ENCODE measurements at places on chromosomes 7 and 10.

- peak; percentile 55 for DNase-seq
These were observed 809 bp downstream of the C10orf143 start for GRCh38 chr10:130109796-130110245.

DNA sequence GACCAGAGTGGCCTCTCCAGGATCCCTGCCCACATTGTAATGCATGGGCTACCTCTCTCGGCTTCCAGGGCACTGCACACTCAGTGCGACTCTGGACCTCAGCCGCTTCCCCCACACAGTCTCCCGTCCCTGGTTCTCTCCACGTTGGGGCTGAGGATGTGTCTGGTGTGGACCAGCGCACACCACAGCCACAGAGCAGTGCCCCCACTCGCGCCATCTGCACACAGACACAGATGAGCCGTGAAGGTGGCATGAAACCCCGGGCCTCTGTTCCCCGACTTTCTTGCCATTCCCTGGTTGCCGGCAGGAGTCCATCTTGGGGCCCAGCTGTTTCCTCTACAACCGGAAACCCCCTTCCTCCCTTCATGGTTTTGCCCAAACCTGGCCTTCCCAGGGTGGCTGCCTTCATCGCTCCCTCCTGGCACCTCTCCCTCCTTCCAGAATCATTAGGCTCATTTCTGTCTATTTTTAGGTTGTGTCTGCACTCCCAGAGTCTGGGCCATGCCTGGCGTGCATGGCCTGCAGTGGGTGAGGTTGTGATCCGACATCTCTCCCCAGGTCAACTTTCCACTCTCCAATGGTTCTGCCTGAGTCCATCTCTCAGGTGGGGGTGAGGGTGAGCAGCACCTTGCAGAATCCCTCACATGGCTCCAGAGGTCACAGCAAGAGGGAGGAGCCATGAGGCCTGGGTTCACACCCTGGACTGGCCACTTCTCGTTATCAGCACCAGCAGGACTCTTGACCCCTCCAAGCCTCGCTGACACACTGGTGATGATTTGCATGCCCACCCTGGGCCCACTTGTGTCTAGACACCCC lies 10.1 kb downstream of the RASGEF1A start:
- DNase-seq, result no peak

GRCh38 chr10:42933448-42934340 lies 143.2 kb upstream of the RET start:
- no peak for DNase-seq

- no peak for DNase-seq
These were observed 19.0 kb upstream of the DGKI start for GRCh38 chr7:137865764-137866163.

DNA sequence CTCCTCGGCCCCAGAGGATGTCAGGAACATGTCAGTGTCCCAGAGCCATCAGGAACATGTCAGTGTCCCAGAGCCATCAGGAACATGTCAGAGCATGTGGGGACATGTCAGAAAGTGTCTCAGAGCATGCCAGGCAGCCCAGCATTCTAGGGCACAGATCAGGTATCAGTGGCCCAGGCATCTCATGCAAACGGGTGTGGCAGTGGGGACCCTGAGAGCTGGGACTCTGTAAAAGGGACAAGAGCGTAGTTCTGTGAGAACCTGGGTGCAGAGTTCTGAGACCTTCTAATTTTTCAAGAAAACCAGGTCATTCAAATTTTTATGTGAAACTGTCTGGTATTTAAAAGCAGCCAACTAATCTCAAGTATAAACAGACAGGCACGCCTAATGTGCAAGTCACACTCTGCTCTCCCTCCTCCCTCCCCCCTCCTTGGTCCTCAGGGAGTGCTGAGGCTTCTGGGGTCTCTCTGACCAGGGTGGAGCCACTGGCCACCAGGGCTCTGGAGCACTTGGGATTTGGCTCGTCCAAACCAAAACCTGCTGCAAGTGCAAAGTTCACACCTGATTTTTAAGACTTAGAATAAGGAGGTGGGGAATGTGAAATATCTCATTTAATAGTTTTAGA lies 64.6 kb downstream of the ALOX5 start:
- no peak for DNase-seq

DNA sequence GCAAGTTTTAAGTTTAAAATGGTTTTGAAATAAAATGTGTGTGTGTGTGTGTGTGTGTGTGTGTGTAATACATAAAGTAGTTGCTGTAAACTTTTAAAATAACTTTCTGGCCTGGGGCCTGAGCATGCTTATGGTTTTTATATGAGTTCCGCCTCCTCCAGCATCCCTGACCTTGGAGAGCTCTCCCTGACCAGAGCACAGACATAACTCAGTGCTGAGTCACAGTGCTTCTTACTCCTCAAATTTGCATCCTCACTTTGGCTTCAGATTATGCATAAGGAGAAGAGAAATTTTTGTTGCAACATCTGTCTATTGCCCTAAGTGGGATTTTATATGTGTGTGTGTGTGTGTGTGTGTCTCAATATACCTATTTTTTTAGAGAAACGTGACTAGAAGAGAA lies 200.8 kb downstream of the ELMO1 start:
- DNase-seq, result no peak

DNA sequence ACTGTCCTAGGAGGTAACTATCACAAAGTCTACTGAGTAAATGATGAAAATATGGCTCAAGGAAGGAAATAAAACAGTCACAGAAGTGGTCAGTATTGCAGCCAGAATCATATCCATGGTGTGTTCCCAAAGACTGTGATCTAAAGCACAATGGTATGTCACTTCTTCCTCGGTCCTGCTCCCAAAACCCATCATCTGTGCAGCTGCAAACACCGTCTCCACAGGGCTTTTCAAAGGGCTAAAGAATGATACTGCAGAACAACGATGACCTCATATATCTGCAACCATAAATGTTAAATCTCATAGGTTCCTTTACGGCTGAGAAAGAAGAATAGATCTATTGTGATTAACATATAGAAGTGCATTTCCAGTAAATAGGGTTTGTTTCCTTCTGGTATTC lies 465.0 kb downstream of the GRID1 start:
- DNase-seq, result no peak

DNA sequence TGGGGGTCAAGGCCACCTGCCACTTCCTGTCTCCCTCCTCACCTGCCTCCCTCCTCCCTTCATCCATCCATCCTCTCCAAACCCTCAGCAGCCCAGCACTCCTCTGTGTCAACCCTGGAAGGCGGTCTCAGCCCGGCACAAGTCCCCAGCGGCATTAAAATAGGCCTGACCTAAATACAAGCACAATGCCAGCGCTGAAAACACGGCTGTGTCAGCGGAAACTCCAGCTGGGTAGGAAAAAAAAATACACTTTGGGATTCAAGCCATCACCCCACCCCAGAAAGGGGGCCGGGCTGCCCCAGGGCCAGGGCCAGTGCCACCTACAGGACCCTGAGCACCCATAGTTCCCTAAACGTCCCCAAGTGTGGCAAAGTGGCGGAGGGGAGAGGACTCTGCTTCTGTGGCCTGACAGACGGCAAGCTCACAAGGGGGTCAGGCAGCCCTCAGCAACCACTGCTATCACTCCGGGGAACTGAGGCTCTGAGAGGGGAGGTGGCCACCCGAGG lies 22.7 kb upstream of the GTF2IRD1 start:
- DNase-seq, result no peak

- no peak for DNase-seq
These were observed 17.5 kb downstream of the AHR start for GRCh38 chr7:17315974-17316373.

GRCh38 chr10:79144351-79145173 lies 75.8 kb downstream of the ZMIZ1 start:
- no peak for DNase-seq

DNA sequence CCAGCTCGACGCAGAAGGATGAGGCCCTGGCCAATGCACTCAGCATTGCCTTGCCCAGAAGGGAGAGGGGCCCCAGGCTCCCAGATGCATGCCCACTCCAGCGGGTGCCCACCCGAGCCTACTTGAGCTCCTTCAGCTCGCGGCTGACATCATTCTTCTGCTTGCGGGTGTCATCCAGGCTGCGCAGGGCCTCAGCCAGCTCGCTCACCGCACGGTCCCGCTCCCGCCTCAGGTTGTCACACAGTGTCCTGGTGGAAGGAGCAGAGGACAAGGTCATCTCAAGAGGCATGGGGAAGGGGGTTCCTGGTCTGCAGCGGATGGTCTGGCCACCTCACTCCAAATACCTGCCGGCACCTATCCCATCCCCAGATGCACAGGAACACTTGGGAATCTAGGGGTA lies 92.8 kb downstream of the DLG5 start:
- DNase-seq, result no peak

DNA sequence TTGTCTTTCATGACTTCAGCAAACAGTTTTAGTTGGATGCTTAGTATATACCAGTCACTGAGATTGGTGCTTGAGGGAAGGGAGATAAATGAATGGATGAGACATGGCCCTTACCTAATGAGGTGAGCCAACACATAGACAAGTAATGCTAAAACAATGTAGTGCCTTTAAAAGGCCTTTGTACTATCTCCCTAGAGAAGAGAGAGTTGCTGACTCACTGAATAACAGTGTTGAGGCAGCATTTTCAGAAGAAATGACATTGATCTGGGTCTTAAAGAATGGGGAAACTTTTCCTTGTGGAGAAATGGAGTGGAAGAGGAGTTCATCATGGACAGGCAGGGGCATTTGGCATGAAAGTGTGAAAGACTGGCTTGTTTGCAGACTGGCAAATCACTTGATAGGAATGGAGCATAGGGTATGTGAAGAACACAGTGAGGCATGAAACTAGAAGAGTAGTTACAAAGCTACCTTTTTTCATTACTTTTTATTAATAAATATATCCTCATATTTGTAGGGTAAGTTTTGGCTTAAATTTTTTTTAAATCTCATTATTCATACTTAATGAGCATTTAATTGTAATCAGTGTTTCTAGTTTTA lies 91.2 kb downstream of the KAT6B start:
- no peak for DNase-seq

DNA sequence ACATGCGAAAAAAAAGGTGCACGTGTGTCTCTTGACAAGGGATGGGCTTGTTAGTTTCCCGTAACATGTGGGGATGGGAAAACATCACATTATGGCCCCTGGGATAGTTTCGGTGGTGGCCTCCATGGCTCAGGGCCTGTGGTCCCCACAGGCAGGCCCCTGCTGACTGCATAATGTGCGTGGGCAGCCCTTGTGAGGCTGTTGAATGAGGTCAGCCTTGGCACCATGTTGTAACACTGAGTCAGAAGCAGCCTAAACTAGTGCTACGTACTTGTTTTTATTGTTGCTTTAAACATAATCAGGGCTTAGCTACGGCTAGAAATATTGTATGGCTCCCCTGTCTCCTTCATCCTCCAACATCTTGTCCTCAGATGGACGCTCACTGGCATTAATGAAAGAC lies 80.6 kb downstream of the BEND7 start:
- no peak for DNase-seq

- peak; percentile 90 for DNase-seq
These were observed 55.8 kb downstream of the RBM17 start for GRCh38 chr10:6144406-6145165.

- DNase-seq, result no peak
These were observed 545.9 kb downstream of the SUGCT start for GRCh38 chr7:40680657-40681056.

GRCh38 chr7:130396109-130396508 lies 15.8 kb downstream of the CPA1 start:
- DNase-seq, result no peak

GRCh38 chr10:18658271-18659124 lies 733 bp upstream of the ARL5B start:
- peak; percentile 19 for DNase-seq

DNA sequence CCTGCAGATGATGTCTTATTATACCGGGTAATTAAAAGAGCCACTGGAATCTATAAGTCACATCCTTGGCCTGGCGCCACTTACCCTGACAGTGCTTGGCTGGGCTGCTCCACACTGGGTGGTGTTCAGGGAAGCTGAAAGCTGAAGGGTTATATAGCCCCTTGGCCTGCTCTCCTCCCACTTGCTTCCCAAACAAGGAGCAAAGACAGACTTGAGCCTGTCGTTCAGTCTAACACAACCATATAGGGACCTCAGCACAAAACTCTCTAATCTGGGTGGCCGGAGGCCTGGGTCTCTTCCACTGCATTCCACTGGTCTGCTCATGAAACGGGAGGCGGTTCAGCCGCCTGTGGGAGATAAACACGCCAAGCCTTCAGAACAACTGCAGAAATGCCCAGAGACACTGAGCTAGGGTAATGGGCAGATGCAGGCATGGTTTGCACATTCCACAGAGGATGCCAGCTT lies at the start of gene ACTA2:
Gene ACTA2 (minus strand): TSS at position 127 of the 465 bp plus-strand sequence. CDS start 3,843 bp downstream, outside the sequence.
- DNase-seq, result no peak

DNA sequence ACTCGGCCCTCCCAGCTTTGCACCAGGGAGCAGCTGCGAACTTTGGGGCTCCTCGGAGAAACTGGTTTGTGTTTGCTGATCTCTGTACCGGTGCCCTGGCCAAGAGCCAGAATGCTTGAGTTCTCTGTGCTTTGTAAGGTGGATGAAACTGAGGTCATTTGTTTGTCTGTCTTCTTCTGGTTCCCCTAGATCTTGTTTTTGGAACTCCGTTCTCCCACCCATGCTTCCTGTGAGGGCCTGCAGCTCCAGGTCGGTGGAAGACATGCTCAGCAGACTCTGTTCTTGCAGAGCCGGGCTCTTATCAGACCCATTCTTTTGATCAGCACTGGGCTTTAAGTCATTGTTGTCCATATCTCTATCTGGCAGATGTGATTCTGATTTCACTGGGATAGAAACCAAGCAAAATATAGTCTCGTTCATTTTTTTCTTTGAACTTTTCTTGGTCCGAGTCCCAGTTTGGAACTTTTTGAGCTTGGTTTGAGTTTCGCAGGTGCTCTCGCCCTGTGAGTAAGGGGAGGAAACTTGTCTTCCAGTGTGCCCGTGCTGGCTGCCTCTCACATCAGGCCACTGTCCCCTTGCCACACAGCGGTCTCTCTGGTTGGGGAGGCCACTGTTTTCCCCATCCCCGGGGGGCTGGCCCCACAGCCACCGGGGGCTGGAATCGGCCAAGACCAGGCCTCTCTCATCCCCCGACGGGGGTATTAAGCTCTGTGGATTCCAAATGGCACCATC lies 31.2 kb downstream of the JCAD start:
- no peak for DNase-seq

DNA sequence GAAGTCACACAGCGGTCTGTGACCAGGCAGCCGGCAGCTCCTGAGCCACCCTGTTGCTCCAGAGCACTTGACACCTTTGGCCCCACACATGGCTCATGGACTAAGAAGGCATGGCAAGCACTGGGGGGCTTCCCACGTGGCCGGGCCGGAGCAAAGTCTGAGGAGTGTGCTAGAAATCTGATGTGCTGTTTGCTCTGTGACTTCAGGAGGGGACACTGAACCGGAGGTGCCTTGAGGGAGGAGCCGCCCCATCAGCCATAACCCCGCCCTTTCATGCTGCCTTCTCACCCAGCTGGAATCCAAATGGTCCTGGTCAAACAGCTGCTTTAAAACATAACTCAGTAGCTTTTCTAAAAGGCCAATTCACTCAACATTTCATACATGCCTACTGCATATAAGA lies 33.5 kb downstream of the PROSER2 start:
- no peak for DNase-seq

DNA sequence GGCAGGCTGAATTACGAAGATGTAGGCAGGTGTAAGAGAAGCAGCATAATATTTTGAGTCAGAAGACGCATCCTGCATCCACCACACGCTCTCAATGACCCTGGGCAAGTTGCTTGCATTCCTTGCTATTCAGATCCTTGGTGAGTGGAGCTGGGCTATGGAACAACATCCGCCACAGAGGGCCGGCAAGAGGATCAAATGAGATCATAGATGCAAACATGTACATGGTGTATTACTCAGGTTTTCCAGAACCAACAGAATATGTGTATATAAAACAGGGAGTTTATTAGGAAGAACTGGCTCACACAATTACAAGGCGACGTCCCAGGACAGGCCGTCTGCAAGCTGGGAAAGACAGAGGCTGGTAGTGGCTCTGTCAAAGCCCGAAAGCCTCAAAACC lies 51.5 kb downstream of the ADAM12 start:
- DNase-seq, result no peak

All from stimulated activated CD4-positive, alpha-beta T cell treated with anti-CD3 and anti-CD28 coated beads, Interleukin-4, amount 100 ng/mL, for 4 hours (primary cell).